CD4-positive, alpha-beta T cell (primary cell): ENCODE measurements at places on chromosomes 2 and 18.

- no peak for DNase-seq
Measured at GRCh38 chr2:637804-638203, 39.4 kb downstream of the TMEM18 start.

- no peak for DNase-seq
Measured at GRCh38 chr2:64318476-64318748, 135.6 kb upstream of the LGALSL start.

DNA sequence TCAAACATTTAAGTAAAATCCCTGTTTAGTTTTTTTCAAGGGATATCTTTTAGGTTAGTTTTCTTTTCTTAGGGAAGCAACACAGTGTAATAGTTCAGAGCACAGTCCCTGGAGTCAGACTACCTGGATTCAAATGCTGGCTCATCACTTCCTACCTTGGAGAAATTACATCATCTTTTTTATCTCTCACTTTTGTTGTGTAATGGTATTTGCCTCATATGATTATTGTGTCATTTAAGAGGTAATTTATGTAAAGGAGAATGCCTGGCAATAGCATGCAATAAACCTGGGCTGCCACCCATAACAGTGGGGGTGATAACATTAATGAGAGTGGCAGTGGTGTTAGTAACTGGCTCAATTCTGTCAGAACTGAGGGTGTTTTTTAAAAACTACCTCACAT, 26.3 kb downstream of the ERLEC1 start:
- no peak for DNase-seq

DNA sequence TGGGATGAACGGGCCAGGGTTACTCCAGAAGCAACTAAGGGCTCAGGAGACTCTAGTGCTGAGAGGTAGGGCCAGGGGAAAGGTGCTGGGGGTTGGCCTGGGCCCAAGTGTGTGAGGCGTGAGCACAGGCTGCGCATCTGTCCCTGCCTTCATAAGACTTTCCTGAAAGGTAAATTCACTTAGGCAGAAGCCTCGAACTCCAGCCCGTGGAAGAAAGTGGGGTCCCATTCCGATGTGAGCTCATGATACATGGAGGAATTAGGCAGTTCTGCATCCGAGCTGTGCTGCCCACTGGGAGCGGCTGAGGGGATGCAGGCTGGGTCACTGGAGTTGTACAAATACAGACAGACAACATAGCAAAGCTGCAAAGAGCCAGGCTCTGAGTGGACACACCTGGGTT, 16.2 kb downstream of the PARD6G start:
- DNase-seq, result no peak

GRCh38 chr2:191899410-191899809, 52.5 kb upstream of the CAVIN2 start:
- DNase-seq, result no peak

- no peak for DNase-seq
Measured at GRCh38 chr2:187349326-187349944, 98.6 kb downstream of the CALCRL start.

DNA sequence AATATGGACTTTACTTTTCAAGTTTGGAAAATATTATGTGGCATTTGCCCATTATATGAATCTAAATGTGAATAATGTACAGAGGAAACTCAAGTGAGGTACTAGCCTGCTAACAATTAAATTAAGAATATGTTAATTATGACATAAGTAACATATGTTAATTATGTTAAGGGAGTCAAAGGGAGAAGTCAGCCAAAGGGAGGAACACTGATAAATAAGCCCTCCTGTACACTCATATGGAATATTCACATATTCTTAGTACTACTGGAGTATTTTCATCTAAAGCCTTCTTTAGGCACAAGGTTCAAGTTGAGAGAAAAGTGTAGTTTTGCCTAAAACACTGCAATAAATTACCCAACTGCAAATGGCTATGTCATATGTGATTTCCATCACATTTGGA, 30.1 kb downstream of the ITGB6 start:
- no peak for DNase-seq

- no peak for DNase-seq
Measured at GRCh38 chr2:62933398-62933917, 117.2 kb upstream of the OTX1 start.

DNA sequence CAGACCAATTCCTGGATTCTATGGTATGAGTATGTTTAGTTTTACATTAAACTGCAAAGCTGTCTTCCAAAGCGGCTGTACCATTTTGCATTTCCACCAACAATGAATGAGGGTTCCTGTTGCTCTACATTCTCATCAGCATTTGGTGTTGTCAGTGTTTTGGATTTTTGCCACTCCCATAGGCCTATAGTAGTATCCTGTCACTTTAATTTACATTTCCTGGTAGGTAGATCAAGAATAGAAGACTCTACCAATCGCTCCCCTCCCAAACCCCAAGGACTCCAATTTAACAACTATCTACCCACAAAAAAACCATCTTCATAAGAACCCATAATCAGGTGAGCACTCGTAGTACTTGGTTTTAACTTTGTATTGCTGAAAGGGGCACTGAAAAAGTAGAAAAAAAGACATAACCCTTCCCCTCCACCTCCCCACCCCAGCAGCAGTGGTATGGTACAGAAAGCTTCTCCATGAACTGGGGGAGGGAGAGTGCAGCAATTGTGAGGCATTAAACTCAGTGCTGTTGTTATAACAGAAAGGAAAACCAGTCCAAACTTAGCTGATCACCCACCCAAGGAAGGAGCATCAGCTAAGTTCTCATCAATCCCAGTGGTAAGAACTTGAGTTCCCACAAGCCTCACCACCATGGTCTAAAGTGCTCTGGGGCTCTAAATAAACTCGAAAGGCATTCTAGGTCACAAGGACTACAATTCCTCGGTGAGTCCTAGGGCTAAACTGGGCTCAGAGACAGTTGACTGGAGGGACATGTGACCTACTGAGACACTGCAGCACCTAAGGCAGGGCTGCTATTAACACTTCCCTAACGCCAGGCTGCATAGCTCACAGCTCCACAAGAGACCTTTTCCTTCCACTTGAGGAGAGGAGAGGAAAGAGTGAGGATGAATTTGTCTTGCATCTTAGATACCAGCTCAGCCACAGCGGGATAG, 35.5 kb upstream of the CYTIP start:
- no peak for DNase-seq
